ENCODE measurements at places on chromosomes 7 and 10. TPM values are rescaled to one million over a fixed set of nuclear protein-coding genes. Genes with fewer than 3 reads are reported as not detected.

The SLC26A3 gene
- total RNA-seq = not detected

The WNT8B gene
- not detected for total RNA-seq

The ADGRA1 gene
- 0.12 TPM for total RNA-seq

The CAMK1D gene
- 7.4 TPM for total RNA-seq

The CYP2C19 gene
- not detected for total RNA-seq

The NEUROD6 gene
- not detected for total RNA-seq

The ADAM22 gene
- 0.06 TPM for total RNA-seq

The SNX10 gene
- total RNA-seq = 2.2 TPM

The OR2A42 gene
- not detected for total RNA-seq

The ACTL6B gene
- total RNA-seq = not detected

The HOXA7 gene
- total RNA-seq = 4.7 TPM

The AMZ1 gene
- not detected for total RNA-seq

The HTR5A gene
- total RNA-seq = not detected

The PSD gene
- total RNA-seq = 0.60 TPM

The GBX1 gene
- not detected for total RNA-seq

The DNAH11 gene
- 0.21 TPM for total RNA-seq

The C10orf90 gene
- 2.7 TPM for total RNA-seq

The COX15 gene
- total RNA-seq = 32.9 TPM

The PON1 gene
- total RNA-seq = 1.0 TPM

The OR2A5 gene
- total RNA-seq = not detected

The CHST15 gene
- total RNA-seq = 9.4 TPM

All from A549 treated with ZK216348 at 1 μM for 4 hours (cell line).